ENCODE measurements at places on chromosomes 1 and 21.

DNA sequence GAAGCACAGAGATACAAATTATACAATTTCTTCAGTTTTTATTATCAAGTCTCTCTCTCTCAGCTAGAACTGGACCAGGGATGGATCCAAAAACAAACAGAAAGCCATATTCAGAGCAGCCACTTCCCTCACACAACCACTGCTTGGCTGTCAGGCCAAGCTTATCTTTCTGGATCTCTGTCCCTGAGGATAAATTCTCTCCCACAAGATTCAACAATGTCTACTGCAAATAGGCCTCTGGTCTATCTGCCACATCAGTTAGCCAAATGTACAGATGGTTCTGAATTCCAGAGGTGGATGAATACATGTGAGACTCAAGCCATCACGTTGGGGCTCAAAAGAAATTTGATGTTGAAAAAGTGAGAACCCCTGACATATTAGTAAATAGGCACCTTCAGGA lies 350.9 kb downstream of the LTN1 start:
- DNase-seq = no peak

- DNase-seq = peak; percentile 68
These were observed 19.7 kb upstream of the ALDH9A1 start for GRCh38 chr1:165717918-165718515.

DNA sequence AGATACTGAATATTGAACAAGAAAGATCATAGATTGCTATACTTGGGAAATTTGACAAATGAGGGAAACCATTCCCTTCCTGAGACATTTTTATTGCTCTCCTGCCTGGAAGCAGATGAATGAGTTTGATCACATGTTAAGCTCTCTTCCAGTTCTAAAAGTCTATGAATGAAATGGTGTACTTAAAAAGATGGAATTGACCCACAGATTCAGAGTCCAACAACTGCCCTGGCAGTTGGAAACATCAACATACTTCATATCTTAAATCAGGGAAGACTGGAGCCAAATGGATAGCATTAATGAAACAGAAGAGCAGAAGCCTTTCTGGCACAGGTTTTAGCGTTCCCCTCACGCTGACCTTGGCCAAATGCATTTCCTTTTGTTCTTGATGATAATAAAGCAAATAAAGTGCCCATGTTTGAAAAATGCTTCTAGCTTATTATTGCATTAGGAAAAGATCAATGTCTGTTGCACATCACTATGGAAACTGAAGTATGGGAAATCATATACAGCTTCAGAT lies 142.6 kb downstream of the ESRRG start:
- DNase-seq = no peak

DNA sequence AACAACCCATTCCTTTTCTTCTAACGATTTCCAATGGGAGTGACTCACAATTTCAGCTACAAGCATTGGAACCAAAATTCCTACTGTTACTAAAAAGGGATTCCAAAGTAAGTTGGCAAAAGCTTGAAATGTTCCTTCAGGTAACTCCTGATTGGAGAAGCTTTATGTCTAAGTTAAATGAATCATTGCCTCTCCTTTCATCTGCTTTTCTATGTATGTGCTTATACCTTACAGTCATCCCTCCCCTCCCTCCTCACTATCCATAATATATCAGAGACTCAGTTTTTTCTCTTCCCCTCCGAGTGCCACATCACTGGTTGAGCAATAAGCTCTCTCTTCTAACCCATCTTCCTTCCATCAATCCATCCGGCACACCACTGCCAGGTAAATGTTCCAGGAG lies 86.8 kb downstream of the TIAM1 start:
- DNase-seq = no peak

DNA sequence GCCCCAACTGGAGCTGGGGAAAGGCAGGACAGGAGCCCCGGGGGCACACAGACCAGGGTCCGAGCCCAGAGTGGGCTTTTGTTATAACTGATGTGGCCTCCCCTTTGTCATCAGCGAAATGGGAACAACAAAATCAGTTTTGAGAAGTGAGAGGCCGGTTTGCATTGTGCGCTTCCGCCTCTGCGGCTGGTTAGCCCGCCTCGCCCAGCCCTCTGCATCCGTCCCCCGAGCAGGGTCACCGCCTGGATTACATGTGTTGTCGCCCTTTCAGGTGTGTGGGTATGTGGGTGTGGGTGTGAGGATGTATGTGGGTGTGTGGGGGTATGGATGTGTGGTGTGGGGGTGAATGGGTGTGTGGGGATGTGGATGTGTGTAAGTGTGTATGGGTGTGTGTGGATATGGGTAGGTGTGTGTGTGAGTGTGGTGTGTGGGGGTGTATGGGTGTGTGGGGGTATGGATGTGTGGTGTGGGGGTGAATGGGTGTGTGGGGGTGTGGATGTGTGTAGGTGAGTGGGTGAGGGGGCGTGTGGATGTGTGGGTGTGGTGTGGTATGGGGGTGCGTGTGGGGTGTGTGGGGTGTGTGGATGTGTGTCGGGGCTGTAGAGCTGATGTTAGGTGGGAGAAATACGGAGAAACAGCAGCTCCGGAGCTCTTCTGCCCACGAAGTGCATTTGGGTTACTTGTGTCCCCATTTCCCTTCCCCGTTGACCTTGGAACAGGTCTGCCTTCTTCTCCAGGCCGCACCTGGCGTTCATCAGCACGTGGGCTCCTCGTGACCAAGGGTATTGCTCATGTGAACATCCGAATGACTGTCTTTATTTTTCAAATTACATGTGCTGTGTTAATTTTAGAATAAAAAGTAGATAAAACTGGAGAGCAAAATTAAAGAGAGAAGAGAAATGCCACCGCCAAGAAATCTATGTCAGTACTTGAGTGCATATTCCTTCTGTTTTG lies 67.6 kb downstream of the FHAD1 start:
- no peak for DNase-seq

- peak; percentile 85 for DNase-seq
These were observed 55.0 kb upstream of the EPHA8 start for GRCh38 chr1:22508329-22508728.

DNA sequence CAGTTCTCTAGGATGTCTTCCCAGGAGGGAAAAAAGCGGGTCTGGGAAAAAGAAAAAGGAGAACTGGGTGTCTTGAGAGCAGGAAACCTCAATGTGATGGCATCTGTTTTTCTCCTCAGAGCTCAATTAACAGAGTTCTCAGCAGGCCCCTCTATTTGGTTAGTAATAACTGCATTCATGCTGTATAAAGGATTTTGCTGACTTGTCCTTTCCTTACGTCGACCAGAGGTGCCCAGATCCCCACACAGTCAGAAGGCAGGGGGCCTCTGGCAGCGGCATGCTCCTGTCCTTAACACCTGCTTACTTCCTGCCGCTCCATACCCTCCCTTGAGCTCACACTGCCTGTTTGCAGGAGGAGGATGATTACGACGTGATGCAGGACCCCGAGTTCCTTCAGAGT lies 12.3 kb downstream of the PSMD4 start:
- no peak for DNase-seq

- DNase-seq = no peak
These were observed 41.1 kb downstream of the CACHD1 start for GRCh38 chr1:64511044-64511443.

- no peak for DNase-seq
These were observed 84.9 kb upstream of the SLC44A3 start for GRCh38 chr1:94734963-94735901.

GRCh38 chr1:210093461-210093860 lies 139.1 kb upstream of the SERTAD4 start:
- DNase-seq = no peak

DNA sequence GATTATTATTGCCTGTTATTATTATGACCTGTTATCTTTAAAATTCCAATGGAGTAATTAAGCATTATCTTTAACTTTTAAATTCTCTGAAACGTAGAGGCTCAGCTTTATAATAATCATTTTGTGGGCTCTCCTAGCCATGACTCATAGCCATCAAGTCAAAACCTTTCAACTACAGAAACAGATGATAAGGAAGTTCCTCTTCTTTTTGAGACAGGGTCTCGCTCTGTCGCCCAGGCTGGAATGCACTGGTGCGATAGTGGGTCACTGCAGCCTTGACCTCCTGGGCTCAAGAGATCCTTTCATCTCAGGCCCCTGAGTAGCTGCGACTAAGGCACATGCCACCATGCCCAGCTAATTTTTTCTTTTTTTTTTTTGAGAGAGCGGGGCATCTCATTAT lies 43.5 kb downstream of the CHML start:
- no peak for DNase-seq

DNA sequence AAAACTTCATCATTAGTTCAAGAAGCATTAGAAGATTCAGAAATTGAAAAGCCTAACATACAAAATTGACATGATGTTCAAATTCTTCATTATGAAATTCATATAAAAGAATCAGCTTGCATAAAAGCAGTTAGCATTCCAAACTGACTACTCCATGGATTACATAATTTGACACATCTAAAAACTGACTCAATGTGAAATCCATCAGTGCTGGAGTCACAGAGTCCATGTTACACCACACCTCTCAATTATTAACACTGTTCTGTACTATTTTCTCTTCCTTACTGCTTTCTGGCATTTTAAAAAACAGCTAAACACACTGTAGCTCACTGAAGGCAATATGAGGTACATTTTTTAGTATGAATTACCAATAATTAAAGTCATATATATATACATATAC lies 28.0 kb downstream of the ARHGAP29 start:
- no peak for DNase-seq

- DNase-seq = peak; percentile 84
These were observed 570 bp upstream of the NEK7 start for GRCh38 chr1:198156111-198156744.

- DNase-seq = peak; percentile 52
These were observed 20.8 kb upstream of the GBP1 start for GRCh38 chr1:89085781-89086180.

GRCh38 chr1:32454726-32455125 lies 10.1 kb upstream of the ZBTB8B start:
- DNase-seq = peak; percentile 20

GRCh38 chr1:189323091-189323490 lies 1154.6 kb downstream of the BRINP3 start:
- DNase-seq = no peak

GRCh38 chr1:184629266-184629665 lies 125.4 kb downstream of the EDEM3 start:
- no peak for DNase-seq

DNA sequence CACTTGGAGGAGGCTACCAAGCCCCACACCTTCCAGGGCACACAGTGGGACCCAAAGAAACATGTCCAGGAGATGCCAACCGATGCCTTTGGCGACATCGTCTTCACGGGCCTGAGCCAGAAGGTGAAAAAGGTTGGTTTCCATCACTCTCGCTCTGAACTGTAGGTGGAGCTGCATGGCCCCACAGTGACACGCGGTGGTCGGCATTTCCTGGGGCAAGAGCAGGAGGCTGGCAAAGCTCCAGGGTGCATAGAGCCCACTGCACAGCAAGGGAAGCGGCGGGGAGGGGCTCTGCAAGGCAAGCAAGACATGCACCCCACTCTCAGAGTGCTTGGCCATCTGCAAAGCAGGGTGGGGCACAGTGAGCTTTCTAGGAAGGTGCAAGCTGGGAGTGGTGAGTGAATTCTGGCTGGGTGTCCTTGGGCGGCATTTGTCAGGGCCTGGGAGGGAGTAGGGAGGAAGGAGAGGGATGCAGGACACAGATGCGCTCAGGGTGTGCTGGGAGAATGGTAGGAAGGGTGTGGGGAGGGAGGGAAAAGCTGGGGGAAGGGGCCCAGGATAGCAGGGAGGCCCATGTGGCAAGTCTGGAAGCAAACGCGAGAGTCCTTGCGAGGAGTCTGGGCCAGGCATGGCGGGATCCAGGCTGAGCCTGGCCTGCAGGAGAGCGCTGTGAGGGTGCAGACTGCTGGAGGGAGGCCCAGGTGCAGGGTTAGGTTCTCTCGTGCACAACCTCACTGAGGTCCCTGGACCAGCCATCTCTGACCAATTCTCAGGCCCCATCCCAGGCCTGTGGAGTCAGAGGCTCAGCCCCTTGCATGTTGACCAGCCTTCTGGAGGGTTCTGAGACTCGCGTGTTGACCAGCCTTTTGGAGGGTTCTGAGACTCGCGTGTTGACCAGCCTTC lies 11.0 kb downstream of the TRPM2 start:
- DNase-seq = no peak

DNA sequence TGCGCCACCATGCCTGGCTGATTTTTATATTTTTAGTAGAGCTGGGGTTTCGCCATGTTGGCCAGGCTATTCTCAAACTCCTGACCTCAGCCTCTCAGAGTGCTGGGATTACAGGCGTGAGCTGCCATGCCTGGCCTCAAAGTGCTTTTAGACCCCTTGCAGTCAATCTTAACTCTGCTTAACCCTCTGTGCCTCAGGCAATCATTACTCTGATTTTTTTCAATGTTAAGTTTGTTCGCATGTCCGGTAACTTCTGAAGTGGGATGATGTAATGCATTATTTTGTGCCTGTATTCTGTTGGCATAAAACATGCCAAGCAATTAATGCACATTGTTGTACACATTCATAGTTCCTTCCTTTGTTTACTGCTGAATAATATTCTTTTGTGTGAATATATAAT lies 18.6 kb downstream of the SMG7 start:
- no peak for DNase-seq

- DNase-seq = no peak
These were observed 82.8 kb upstream of the ZNF326 start for GRCh38 chr1:89912073-89912472.

DNA sequence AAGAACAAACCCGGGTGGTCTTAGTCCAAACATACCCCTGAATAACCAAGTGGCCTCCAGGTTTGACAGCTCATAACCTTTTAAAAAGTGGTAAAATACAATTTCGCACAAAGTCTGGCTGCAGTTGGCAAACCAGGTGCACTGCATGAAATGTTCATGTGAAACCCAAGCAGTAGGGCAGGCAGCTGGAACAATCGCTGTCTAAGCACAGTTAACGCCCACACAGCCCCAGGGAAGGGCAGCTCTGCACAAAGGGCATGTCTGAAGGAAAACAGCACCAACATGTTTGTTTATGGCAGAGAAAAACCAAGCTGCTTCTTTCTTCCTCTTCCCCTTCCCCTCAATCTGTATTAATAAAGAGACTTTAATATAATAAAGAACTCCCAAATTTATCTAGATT lies 49.5 kb downstream of the KIAA1614 start:
- peak; percentile 81 for DNase-seq

GRCh38 chr1:12525311-12526181 lies 92.5 kb downstream of the DHRS3 start:
- no peak for DNase-seq

GRCh38 chr1:10662090-10662688 lies 134.3 kb downstream of the CASZ1 start:
- no peak for DNase-seq

- no peak for DNase-seq
These were observed 374.0 kb downstream of the NEGR1 start for GRCh38 chr1:71908303-71908702.

- DNase-seq = no peak
These were observed 149.4 kb upstream of the TIAM1 start for GRCh38 chr21:31493350-31493880.

All from RPMI8226 (cell line).